ENCODE measurements at places on chromosomes 16 and 17.

GRCh38 chr17:57502811-57503241, 242.3 kb downstream of the CCDC182 start:
- DNase-seq = no peak

- no peak for DNase-seq
Observed at GRCh38 chr16:81004646-81005353, 1.9 kb downstream of the CMC2 start.

- no peak for DNase-seq
Observed at GRCh38 chr17:17180141-17180603, 26.0 kb downstream of the PLD6 start.

GRCh38 chr17:42111265-42111636, 1.3 kb downstream of the DHX58 start:
- DNase-seq = no peak

GRCh38 chr16:86128246-86128645, 229.3 kb downstream of the IRF8 start:
- no peak for DNase-seq

- no peak for DNase-seq
Observed at GRCh38 chr17:3729881-3730280, 6.2 kb downstream of the HASPIN start.

DNA sequence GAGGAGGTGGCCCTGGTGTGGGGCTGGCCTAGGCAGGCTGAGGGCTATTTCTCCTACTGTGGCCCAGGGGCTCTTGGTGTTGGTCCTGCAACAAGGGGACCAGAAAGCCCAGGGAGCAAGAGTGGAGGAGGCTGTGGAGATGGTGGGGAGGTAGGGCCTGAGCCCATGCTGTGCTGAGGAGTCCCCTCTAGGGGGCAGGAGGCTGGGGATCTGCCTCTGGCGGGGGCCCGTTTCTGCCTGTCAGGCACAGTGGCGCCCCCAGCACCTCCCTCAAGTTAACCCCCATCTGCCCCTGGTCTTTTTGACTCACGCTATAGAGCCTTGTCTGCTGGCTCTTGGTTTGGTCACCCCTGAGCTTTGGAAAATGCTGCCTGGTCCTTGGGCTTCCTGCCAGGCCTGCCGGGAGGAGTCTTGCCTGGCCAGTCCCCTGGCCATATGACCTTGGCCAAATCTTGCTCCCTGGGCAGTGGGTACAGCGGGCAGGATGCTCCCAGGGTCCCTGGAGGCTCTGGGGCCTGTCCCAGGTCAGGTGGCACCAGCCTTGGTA, 5.9 kb downstream of the BAIAP2 start:
- no peak for DNase-seq
